ENCODE measurements at places on chromosomes 12 and 14. TPM values are rescaled to one million over a fixed set of nuclear protein-coding genes. Genes with fewer than 3 reads are reported as not detected.

DNA sequence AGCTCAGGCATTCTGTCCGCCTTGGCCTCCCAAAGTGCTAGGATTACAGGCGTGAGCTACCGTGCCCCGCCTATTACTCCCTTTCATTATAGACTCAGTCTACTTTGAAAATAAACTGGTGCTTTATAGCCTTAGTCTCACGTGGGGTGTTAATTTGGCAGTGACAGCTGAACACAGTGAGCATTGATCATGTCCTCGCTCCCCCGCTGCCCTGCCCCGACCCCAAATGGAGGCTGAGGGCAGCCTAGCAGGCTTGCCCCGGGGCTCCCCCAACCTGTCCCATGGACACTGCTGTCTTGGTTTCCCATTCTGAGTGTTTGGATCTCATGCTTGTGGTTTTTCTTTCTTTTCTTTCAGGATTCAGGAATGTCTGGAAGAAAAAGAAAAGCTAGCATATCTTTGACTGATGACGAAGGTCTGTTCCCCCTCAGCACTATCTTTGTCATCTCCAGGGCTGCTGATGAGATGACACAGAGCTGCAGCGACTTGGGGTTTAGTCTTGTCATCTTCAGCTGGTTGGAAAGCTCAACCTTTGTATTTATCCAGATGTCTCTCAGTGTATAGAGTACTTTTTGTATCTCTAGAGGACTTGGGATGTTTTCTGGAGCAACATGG lies 42.2 kb downstream of the EP400 start:
- DNase-seq, result no peak

- DNase-seq, result no peak
These were observed 757 bp downstream of the SLC39A5 start for GRCh38 chr12:56230432-56231183.

GRCh38 chr12:28460420-28461130 lies 270.3 kb downstream of the CCDC91 start:
- no peak for DNase-seq

DNA sequence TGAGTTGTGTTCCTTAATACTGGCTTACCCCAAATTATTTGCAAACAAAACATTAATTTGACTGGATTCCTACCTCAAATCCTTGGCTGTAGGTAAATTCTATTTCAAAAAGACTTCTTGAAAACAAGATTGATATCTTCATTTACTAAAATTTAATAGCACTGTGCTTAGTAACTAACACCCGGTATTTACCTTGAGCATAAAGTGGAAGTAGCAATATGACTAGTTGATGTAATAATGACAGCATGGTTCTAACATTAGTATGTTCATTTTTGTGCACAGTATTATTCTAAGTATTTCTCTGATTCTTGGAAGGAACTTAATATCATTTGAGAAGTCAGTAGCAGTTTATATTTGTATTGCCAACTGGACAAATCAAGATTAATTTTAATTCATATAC lies 96.8 kb downstream of the PPHLN1 start:
- no peak for DNase-seq

Gene GNG2
- total RNA-seq, result 2.1 TPM

All from psoas muscle (tissue), 8 donors.